ENCODE measurements at places on chromosomes 12 and 14. TPM values are rescaled to one million over a fixed set of nuclear protein-coding genes. Genes with fewer than 3 reads are reported as not detected.

Gene PTPRB
- total RNA-seq: 40.0 TPM

- DNase-seq: no peak
Observed at GRCh38 chr12:89753997-89754396, 45.4 kb upstream of the ATP2B1 start.

Gene COL2A1
- total RNA-seq: not detected

DNA sequence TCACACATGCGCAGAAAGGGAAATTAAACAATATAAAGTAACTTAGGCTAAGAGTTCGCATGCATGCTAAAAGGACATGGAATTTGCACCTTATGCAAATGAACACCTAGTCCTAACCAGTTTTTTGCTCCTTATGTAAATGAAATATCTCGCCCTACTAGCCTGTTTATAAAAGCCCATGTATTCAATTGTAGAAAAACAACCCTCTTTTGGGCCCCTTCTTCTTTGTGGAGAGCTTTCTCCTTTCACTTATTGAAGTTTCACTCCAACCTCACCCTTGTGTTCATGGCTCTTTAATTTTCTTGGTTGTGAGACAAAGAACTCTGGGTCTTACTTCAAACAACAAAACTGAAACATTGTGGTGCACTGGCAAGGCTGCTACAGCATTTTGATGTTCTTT is 333.4 kb upstream of the ATXN7L3B start:
- no peak for DNase-seq

Gene RTN1
- total RNA-seq: 3.2 TPM

Gene NGB
- total RNA-seq: not detected

Gene GALNT8
- 6.5 TPM for total RNA-seq

GRCh38 chr14:86179980-86180379 is 650.0 kb downstream of the FLRT2 start:
- no peak for DNase-seq

DNA sequence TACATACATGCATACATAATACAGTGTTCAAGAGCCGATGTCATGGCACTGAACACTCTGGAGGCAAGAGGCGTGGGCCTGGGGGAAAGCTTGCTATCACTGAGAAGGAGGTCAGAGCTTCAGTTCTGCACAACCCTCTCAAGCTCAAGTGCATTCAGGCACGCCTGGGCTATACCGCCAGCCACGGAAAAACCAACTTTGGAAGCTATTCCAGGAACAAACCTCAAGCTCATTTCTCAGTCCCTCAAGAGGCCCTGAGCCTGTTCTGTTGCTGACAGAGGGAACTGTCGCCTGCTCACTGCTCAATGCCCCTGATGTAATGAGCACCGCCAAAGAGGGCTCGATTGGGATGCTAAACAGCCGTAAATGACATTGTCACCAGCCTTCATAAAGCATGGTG is 9.2 kb downstream of the NOS1 start:
- DNase-seq: no peak

Gene NPFF
- total RNA-seq: not detected

- no peak for DNase-seq
Observed at GRCh38 chr14:101810897-101811621, 49.5 kb downstream of the PPP2R5C start.

GRCh38 chr12:83031196-83031595 is 344.5 kb downstream of the TMTC2 start:
- DNase-seq: no peak

Gene SERPINA3
- total RNA-seq: 390 TPM

- DNase-seq: no peak
Observed at GRCh38 chr12:76010732-76011458, 20.7 kb downstream of the PHLDA1 start.

- DNase-seq: no peak
Observed at GRCh38 chr12:14874882-14875281, 10.8 kb downstream of the MGP start.

DNA sequence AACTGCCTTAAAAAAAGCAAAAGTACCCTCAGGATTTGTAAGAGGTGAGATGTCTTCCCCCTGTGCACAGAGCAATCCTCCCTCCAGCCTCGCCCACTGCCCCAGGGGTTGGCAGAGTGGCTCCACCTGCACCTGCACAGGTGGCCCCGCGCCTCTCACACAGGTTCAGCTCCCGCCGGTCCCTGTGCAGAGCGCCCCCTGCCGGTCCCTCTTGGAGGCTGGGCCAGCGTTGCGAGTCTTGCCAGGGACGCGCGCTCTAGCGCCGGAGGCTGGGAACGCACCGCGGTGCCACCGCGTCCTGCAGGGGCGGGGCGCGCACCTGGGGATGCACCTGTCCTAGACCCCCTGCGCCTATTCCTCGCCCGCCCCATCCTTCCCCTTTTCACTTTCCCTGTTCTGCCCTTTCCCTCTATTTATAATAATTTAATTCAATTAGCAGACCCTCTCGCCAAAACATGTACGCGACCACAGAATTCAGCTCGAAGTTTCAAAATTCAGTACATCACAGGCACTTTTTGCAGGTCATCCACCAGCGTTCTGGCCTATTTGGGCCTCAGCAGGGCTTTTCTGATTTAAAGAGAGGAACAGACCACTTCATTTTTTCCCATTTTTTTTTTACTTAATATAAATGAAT is 618.6 kb downstream of the AACS start:
- peak; percentile 69 for DNase-seq

DNA sequence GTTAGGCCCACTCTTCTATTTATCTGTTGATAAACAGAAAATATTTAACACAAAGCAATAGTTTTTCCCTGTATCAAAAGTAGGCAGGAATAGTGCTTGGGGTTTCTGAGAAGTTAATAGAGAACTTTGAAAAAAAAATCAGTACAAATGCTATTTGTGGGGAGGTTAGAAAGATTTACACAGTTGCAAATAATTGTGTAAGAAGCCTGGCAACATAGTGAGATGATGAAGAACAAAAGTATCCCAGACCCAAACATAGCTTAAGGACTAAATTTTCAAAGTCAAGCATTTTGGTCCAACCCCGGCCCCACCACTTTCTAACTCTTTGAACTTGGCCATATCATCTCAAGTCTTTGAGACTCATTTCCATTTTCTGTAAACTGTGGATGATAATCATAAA is 687.5 kb upstream of the TMEM132C start:
- DNase-seq: no peak

DNA sequence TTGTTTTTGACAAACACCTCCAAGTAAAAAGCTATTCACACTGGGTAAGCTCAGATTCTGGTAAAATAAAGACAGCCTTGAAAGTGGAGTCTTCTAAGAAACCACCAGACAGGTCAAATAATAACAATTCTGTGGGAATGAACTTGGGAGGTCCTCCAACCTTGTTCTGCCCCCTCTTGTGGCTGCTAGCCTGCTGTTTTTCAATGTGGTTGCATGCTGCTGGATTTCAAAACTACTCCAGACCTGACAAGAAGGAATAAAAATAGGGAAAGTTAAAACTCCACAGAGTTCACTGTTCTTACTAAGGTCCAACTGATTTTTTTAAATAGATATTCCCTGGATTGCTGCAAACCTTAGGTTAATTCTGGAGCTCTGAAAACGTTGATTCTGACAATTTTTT is 32.2 kb upstream of the RIN3 start:
- DNase-seq: no peak

DNA sequence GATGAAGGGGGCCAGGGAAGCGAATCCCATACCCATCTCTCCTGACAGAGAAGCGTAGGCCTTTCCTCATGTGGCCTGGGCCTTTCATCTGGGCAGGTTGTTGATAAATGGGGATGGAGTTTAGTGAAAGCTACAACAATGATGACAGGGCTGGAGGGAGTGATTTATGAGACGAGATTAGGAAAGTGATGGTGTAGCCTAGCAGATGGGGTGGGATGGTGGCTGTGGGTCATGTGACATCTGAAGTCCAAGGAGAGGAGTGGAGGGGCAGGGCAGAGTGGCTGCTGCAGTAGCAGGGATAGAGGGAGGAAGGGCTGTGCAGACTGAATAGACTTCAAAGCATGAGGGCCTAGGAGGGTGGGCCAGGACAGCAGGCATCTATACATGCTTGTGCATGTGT is 85.5 kb downstream of the ADCK1 start:
- no peak for DNase-seq

- DNase-seq: no peak
Observed at GRCh38 chr14:65250162-65250495, 147.8 kb upstream of the MAX start.

Gene MMP19
- total RNA-seq: 21.2 TPM

Gene PAPLN
- total RNA-seq: 6.1 TPM

DNA sequence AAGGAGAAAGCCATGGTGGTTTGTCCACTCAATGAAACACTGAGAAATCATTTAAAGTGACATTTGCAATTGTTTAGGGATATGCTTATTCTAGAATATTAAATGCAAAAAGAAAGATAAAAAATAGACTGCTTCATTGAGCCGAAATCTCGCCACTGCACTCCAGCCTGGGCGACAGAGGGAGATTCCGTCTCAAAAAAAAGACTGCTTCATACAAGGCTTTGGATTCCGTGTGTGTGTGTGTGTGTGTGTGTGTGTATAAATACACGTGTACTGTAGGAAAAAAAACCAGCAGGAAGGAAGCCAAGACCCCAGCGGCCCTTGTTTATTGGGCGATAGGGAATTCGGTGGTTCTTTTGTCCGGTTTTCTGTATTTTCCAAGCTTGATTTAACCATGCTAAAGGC is 3.2 kb upstream of the ZNF839 start:
- no peak for DNase-seq

DNA sequence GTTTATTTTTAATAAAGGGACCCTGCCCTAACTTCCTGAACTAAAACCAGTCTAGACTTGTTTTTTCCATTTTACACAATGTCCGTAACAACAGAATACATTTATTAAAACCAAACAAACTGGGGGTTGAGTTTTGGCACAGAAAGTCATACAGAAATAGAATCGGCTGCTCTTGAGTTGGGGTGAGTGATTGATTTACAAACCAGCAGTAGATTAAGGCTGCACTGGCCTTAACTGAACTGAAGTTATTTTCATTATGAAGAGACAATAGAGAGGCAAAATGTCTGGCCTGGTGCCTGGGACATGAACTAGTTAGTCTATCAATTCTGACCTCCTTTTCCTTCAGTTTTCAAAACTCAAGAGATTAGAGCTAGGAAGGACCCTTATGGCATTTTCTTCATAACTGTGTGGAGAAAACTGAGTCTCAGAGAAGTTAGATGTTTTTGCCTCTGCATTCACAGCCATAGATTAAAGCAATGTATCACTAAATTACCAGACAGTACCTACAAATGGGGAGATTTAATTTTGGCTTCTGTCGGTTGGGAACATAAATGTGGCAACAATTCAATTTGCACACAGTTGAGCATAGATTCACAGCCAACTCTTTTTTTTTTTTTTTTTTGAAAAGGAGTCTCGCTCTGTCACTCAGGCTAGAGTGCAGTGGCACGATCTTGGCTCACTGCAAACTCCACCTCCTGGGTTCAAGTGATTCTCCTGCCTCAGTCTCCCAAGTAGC is 19.8 kb upstream of the MGP start:
- peak; percentile 87 for DNase-seq

- no peak for DNase-seq
Observed at GRCh38 chr12:128783129-128783574, 40.6 kb downstream of the SLC15A4 start.

GRCh38 chr12:64039281-64039871 is 182.7 kb downstream of the KICS2 start:
- DNase-seq: no peak

DNA sequence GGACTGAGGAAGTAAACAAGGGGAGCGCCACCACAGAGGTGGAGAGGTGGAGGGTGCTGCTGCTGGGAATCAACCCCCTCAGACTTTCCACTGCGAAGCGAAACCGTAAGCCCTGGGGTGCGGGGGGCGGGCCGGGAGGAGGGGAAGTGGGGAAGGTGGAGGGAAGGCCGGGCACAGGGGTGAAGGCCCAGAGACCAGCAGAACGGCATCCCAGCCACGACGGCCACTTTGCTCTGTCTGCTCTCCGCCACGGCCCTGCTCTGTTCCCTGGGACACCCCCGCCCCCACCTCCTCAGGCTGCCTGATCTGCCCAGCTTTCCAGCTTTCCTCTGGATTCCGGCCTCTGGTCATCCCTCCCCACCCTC is at the start of gene LAG3:
Gene LAG3 (plus strand): TSS at position 190 of the 365 bp plus-strand sequence. CDS start 333 bp downstream, outside the sequence.
- DNase-seq: peak; percentile 72

Gene C12orf50
- 0.06 TPM for total RNA-seq

DNA sequence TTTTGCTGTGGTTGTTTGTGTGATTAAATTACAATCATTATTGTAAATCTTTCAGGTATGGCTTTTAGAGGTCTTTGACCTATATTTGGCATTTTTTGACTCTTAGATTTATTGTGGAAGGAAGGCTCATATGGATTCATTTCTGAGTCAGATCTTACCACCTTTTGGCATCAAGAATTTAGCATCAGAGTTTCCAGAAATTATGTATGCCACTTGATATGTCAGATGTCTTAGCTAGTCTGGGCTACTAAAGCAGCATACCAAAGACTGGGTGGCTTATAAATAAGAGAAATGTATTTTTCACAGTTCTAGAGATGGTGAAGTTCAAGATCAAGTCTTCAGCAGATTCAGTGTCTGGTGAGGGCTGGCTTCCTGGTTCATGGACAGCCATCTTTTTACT is 129.5 kb upstream of the PZP start:
- no peak for DNase-seq

GRCh38 chr14:31411218-31411727 is 9.1 kb downstream of the HEATR5A start:
- no peak for DNase-seq

GRCh38 chr12:46385438-46385837 is 12.9 kb upstream of the SLC38A2 start:
- no peak for DNase-seq

GRCh38 chr12:45235087-45236025 is 19.5 kb downstream of the ANO6 start:
- no peak for DNase-seq

GRCh38 chr12:112762753-112763152 is 28.8 kb upstream of the RPH3A start:
- DNase-seq: no peak

Gene ENO2
- 42.1 TPM for total RNA-seq

- peak; percentile 43 for DNase-seq
Observed at GRCh38 chr12:124949066-124949465, 34.6 kb upstream of the UBC start.

GRCh38 chr14:65888677-65889076 is 476.1 kb downstream of the FUT8 start:
- no peak for DNase-seq

Gene TM9SF1
- total RNA-seq: 37.6 TPM

GRCh38 chr12:113233967-113234366 is 12.7 kb downstream of the TPCN1 start:
- no peak for DNase-seq

- peak; percentile 47 for DNase-seq
Observed at GRCh38 chr12:104682790-104683279, 226.1 kb downstream of the CHST11 start.

Gene SELPLG
- total RNA-seq: 5.6 TPM

DNA sequence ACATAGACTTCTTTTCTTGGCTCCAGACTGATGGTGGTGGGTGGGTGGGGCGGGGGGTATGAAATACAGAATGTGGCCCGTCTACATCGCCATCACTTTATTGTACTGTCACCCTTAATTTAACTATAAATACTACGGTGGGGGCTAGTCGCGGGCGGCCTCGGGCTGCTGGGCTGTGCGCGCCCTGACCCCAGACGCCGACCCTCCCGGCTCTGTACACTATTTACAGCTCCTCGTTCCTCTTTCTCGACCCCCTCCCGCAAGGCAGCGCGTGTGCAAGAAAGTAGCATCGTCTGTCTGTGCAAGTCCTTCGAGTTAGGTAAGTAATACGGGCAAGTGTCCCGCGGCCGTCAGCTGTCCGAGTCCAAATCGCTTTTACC is 1.8 kb downstream of the GSC start:
- DNase-seq: no peak

Data from right cardiac atrium (tissue), 5 donors.